ENCODE measurements at places on chromosomes 13 and 19. TPM values are rescaled to one million over a fixed set of nuclear protein-coding genes. Genes with fewer than 3 reads are reported as not detected.

- no peak overlapping the region for H3K27ac ChIP-seq
- H3K4me3 ChIP-seq = no peak overlapping the region
- H3K36me3 ChIP-seq = no peaks in the 10 kb centered on the region
- no peaks in the 10 kb centered on the region for H3K4me1 ChIP-seq
- DNase-seq = no peak
These were observed 14.3 kb upstream of the TM9SF2 start for GRCh38 chr13:99486996-99487395.

DNA sequence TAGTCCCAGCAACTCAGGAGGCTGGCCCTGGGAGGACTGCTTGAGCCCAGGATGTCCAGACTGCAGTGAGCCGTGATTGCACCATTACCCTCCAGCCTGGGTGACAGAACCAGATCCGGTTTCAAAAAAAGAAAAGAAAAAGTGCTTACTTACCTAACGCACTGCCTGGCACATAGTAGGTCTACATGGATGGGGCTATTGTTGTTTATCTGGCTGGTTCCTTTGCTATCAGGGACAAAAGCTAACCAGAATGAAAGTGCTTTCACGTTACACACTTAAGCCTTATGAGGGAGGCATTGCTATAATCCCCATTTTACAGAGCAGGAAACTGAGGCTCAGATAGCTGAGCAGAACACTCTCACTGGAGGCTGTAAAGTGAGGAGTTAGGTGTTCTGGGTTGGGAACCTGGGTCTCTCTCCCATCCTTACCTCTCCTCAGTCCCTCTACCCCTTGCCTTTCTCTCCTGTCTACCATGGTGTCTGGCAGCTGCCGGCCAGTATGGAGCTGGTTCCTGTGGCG lies 2.8 kb downstream of the DNM2 start:
- H3K27me3 ChIP-seq = no peaks in the 10 kb centered on the region
- peaks cover 5% of the 10 kb centered on the region for H3K36me3 ChIP-seq
- DNase-seq = no peak
- peaks cover 41% of the 10 kb centered on the region for H3K4me1 ChIP-seq

DNA sequence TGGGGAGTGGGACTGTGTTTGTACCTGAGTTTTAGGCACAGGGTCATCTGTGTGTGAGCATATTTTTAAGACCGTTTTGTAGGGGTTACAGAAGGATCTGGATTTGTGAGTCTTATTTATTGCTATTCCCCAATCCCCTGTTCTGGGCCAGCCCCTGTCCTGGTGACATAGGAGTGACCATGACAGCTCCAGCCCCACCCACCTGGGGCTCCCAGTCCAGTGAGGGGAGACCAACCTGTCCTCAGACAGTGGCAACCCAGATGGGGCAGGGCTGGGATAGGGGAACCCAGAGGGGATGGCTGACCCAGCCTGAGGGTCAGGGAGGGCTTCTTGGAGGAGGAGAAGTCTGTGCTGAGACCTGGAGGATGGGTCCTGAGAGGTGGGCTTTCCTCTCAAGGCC lies 10.7 kb downstream of the TMEM160 start:
- H3K36me3 ChIP-seq = no peaks in the 10 kb centered on the region
- no peaks in the 10 kb centered on the region for H3K27me3 ChIP-seq
- H3K27ac ChIP-seq = no peak overlapping the region
- no peak for DNase-seq
- peaks cover 6% of the 10 kb centered on the region for H3K4me1 ChIP-seq

DNA sequence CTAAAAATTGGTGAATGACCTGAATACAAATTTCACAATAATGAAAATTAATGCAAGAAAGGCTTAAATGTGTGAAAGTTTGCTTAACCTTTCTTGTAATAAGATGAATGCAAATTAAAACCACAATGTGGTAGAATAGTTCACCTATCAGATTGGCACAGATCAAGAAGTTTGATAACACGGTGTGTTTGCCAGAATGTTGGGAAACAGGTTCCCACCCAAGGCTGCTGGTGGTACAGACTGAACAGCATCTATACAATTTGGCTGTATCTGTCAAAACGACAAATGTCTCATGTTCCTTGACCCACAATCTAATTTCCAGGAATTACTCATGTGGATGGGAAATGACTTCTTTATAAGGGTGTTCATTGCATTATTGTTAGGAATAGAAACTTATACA lies 8.6 kb upstream of the IRS2 start:
- peaks cover 7% of the 10 kb centered on the region for H3K4me1 ChIP-seq
- H3K36me3 ChIP-seq = no peaks in the 10 kb centered on the region
- H3K27ac ChIP-seq = no peak overlapping the region
- no peaks in the 10 kb centered on the region for H3K27me3 ChIP-seq
- H3K4me3 ChIP-seq = no peak overlapping the region
- no peak for DNase-seq

GRCh38 chr13:42417626-42418025 lies 145.7 kb downstream of the AKAP11 start:
- H3K27ac ChIP-seq = no peak overlapping the region
- H3K36me3 ChIP-seq = no peaks in the 10 kb centered on the region
- no peak for DNase-seq
- no peaks in the 10 kb centered on the region for H3K4me1 ChIP-seq
- no peak overlapping the region for H3K4me3 ChIP-seq

DNA sequence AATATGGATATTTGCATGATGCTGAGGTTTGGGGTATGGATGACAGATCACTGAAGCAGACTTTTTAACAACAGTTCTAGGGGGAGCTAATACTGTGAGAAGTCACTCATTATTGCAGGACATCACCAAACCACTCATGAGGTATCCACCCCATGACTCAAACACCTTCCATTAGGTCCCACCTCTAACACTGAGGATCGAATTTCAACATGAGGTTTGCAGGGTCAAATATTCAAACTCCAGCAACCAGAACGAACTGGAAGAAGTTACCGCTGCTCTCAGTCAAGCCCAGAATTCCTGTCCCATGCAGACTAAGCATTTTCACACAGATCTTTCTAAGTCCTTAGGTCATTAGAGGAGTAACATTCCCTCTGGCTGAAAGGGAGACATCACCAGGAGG lies 758.9 kb downstream of the UQCRFS1 start:
- H3K36me3 ChIP-seq = no peaks in the 10 kb centered on the region
- H3K4me1 ChIP-seq = no peaks in the 10 kb centered on the region
- no peak overlapping the region for H3K27ac ChIP-seq
- DNase-seq = no peak
- H3K27me3 ChIP-seq = no peaks in the 10 kb centered on the region

The EDDM13 gene
- 1.1 TPM for total RNA-seq

The PSG2 gene
- not detected for total RNA-seq

DNA sequence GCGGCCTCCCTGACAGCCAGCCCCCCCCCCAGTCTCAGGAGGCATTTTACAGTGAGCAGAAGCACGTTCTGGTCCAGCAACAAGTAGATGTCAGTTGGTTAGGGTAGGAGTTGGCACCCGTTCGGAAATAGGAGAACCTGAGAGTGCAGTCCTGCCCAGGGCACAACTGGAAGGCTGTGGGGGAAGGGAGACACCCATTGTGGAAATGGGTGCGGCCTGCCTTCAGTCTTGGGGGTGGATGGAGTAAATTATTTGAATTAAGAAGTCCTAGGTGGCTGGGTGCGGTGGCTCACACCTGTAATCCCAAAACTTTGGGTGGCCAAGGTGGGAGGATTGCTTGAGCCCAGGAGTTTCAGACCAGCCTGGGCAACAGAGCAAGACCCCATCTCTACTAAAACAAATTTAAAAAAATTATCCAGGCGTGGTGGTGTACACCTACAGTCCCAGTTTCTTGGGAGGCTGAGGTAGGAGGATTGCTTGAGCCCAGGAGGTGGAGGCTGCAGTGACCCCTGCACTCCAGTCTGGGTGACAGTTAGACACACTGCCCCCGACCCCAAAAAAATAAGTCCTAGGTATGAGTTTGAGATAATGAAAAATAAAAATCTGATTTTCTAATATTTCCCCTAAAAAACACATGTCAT lies 1.2 kb downstream of the CIRBP start:
- H3K27ac ChIP-seq = peak overlapping the region; percentile 95
- peaks cover 48% of the 10 kb centered on the region for H3K36me3 ChIP-seq
- peaks cover 78% of the 10 kb centered on the region for H3K4me1 ChIP-seq

The DNAJB1 gene
- 99.7 TPM for total RNA-seq

GRCh38 chr13:111966933-111967332 lies 100.0 kb upstream of the SOX1 start:
- H3K4me3 ChIP-seq = no peak overlapping the region
- H3K4me1 ChIP-seq = no peaks in the 10 kb centered on the region
- peaks cover 33% of the 10 kb centered on the region for H3K27me3 ChIP-seq

GRCh38 chr13:73837147-73837546 lies 297.1 kb downstream of the KLF12 start:
- H3K4me1 ChIP-seq = no peaks in the 10 kb centered on the region
- H3K4me3 ChIP-seq = no peak overlapping the region
- no peaks in the 10 kb centered on the region for H3K27me3 ChIP-seq

The KLF2 gene
- 198 TPM for total RNA-seq
